ENCODE measurements at places on chromosomes 2 and 18.
A peak's percentile ranks its signal among the peaks of the same experiment; 100 is the strongest.

DNA sequence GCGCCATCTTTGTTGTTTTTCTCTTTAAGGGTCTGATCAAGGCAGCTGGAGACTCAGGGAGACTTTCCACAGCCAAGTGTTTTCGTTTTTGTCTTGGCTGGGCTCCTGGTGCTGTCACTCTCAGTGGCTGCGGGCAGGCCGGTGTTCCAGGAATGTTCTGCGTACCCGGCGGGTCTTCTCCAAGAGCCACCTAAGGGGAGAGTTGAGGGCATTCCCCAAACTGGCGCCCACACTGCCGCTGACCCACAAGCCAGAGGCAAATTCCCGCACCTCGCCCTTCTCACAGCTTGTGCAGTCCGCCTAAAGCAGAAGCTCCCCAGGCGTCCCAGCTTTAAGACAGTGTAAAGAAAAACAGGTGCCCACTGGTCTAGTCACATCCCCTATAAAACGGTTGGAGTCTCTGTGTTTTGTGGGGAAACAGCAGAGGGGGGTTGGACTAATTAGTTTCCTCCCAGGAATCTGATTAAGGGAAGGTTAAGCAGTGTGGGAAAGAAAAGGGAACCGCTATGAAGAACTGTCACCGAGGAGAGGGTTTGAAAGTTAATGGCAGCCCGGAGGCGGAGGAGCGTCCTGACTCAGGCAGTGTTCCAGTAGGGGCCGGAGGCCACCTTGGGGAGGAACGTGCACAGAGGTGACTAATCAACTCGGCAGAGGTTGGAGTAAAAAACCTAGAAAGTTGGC is 224.5 kb downstream of the SLC4A3 start:
- no peak for DNase-seq

DNA sequence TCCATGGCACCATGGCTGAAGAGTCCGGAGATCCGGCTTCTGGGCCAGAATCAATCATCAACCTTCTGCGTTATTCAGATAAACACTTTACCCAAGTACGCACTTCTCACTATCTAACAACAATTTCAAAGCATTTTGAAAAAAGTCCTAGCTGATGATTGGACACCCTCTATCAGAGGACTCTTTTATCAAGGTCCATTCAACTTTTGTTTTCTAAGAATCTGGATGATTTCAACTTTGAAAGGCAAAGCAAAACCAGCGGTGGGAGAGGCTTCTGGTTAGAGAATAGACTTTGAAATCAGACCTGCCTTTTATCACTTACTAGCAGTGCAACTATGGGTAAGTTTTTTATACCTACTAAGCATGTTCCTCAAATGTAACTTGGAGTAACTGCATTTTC is 293.6 kb upstream of the TNP1 start:
- no peak for DNase-seq

DNA sequence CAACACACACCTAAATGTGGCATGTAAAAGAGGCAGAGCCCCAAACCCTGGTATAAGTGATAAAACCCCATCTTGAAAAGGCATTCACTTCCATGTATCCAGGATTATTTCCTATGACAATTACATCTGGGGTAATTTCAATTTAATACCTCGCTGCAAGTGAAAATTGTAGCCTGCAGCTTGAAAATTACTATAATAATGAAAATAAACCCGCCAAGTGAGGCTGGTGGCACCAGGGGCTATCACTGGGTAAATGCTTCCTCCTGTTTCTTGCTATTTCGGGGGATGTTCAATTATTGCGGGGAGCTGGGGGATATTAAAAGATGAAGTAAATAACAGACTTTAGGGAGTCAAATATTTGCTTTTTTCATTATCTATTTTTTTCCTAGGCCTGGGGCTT is 159.5 kb upstream of the CAPN13 start:
- DNase-seq, result no peak

GRCh38 chr2:40877734-40878288 is 425.9 kb upstream of the SLC8A1 start:
- DNase-seq, result no peak

DNA sequence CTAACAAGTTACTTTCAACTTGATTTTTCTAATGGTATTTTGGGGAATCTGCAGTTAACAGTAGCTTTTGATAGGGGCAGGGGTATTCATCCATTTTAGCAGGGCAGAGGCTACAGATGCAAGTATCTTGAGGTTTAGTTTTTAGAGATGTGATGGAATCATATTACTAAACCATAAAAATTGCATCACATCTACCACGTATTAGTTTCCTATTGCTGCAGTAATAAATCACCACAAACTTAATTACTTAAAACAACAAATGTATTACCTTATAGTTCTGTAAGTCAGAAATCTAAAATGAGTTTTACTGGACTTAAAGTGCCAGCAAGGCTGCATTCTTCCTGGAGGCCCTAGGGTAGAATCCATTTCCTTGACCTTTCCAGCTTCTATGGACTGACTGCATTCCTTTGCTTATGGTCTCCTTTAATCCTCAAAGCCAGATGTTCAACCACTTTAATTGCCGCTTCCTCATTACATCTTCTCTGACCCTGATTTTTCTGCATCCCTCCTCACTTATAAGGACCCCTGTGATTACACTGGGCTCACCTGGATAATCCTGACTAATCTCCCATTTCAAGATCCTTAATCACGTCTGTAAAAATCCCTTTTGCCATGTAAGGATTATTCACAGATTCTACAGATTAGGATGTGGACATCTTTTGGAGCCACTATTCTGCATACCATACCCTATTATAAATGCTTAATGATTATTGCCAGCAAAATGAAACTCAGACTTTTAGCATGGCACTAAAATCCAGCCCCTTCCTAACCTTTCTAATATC is 21.9 kb upstream of the EXOC6B start:
- no peak for DNase-seq

- no peak for DNase-seq
Observed at GRCh38 chr2:9755638-9756037, 87.6 kb upstream of the TAF1B start.

DNA sequence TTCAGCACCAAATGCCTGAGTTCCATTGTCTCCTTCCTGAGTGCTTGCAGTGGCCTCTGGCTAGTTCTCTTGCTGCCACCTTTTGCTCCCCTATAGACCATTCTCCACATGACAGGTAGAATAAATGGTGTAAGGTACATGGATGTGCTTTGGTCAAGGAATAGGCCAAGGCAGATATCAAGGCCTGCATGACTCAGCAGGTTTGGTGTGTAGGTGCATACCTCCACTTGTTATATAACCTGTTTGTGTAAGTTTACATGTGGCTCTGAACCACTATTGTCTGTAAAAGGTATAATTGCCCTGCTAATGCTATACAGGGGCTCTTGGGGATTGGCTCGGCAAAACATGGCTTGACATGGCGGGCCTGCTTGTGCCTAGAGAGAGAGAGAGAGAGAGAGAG is 143.5 kb downstream of the KLHL14 start:
- no peak for DNase-seq

DNA sequence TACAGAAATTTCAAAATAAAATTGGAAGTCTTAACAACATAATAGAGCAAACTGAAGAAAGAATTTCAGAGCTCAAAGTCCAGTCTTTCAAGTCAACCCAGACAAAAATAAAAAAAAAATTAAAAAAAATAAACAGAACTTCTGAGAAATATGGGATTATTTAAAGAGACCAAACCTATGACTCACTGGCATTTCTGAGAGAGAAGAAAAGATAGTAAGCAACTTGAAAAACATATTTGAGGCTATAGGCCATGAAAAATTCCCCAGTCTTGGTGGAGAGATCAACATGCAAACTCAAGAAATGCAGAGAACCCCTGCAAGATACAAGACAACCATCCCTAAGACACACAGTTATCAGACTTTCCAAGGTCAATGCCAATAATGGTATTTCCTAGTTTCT is 167.4 kb downstream of the RNF144A start:
- no peak for DNase-seq

DNA sequence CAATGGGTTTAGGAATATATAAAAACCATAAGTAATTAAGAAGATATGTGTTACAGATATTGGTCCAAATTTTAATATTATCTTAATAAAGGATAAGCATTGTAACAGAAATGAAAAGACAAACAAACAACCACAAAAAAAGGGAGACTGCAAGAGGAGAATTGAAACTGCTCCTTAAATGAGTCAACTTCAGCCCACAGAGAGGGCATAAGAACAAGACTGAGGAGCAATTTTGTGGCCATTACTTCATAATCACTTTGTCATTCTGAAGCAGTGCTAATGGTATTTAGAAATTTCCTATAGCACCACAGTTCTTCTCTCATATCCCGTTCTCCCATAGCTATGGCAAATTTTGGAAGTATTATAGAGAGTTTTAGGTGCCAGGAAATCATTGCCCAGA is 193.2 kb upstream of the HNMT start:
- no peak for DNase-seq

GRCh38 chr2:174336501-174337336 is 2.0 kb downstream of the SP9 start:
- peak; percentile 75 for DNase-seq

DNA sequence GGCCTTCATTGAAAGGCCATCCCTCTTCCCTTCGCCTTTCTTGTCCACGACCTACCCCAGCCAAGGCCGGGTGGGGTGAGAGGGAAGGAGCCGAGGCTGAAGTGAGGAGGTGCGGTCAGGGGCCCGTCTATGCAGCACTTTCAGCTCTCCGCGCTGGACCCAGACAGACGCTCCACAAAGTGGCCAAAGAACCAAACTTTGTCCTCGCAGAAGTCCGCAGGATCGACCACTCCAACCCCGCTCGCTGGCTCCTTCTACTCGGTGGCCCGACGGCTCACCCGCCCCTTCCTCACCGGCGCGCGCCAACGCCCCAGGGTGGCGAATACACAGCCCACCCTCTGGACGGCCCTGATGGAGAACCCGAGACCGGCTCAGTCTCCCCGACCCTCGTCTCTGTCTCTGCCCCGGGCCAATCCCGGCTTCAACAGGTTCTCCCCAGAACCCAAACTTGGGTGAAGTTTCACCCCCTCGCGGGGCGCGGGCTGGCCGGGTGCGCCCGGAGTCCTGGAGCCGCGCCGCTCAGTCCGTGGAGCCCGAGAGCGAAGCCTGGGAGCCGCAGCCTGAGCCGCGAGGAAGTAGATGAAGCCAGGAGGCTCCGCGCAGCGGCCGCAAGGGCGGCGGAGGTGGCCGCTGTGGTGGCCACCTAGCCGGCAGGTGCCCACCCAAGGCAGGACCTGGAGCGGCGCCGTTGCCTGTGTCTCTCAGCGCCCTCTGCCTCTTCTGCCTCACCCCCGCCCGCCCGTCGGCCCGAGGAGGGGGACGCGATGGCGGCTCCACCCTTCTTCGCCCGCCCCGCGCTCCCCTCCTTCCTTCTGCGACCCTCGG is 26.7 kb upstream of the ALPP start:
- DNase-seq, result no peak

DNA sequence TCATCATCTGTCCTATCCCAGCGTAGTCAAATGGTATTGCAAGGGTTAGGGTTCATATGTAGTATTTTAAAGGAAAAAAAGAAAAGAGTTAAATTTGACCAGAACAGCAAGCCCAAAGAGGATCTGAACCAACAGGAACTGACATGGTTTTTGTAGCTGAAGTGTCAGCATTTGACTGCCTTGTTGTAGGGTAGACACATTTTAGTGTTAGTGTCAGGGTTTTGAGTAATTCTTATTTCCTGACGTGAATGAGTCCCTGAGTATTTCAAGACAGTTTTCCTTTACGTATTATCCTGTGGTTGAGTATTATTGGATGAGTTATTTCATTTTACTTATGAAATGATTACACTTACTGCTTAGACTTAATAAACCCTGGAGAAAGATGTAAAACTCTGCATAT is 173.3 kb upstream of the ZEB2 start:
- no peak for DNase-seq

GRCh38 chr18:54671291-54671881 is 80.3 kb downstream of the DYNAP start:
- DNase-seq, result no peak

DNA sequence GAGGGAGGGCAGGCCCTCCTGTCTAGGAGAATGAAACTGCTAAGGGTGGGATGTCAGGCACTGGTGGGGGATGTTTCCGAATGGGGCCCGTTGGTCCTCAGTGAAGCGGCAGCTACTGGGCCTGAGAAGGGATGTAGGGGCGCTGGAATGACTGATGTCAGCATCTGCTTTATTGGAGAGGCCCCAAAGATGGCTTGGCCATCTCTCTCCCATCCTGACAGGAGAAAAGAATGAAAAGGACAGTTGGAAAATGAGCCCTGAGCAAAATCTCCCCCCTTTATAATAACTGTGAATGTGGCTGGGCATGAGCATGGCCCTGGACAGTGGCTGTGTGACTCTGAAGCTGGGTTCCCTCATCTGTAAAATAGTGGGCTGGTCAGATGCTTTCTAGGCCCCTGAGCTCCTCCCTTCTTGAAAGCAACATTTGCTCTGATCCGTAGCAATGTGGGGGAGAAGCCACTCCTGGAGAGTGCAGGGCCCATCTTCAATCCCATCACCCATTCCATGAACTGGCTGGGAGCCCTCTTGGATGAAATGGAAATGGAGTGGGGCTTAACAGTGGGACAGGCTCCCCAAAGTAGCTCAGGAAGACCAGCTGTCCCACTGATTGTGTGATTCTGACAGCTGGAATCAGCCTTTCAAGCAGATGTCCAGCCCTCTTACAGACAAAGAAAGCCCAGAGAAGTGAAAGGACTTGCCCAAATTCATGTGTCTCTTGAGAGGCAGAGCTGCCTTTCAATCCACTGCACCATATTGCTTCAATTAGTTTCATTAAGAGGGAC is 232.7 kb upstream of the SMAD2 start:
- DNase-seq, result no peak

GRCh38 chr2:226969417-226970080 is 133.7 kb downstream of the RHBDD1 start:
- DNase-seq, result no peak

- no peak for DNase-seq
Observed at GRCh38 chr18:5370332-5370731, 74.8 kb upstream of the ZBTB14 start.

DNA sequence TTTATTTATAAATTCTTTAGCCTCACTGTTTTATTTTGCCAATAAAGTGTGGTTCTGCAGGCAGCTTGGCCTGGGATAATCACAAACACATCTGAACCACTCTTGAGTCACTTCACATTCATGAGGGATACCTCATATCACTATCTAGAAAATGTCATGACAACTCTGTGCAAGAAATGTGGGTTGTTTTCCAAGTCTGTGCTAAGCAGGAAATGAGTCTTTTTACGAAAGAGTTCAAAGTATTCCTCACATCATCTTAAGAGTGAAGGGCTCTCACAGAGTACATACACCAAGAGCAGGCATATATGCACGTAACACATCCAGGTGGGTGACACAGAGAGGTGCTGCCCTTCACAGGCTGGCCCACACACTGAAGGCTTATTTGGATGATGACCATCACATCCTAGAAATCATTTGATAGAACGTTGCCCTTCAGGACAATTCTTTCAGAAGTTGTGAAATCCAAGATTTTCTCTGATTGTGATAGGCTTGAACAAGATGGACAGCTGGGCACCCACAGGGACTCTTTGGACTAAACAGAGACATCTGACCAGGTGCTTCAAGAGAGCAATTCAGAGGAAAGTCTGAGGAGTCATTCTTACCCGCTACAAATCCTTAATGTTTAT is 811.1 kb upstream of the LRATD1 start:
- no peak for DNase-seq

- DNase-seq, result no peak
Observed at GRCh38 chr18:13103366-13103765, 112.2 kb downstream of the CEP192 start.

GRCh38 chr2:181944164-181944913 is 41.3 kb upstream of the PPP1R1C start:
- DNase-seq, result no peak

GRCh38 chr2:39778233-39778632 is 825 bp downstream of the THUMPD2 start:
- DNase-seq, result no peak

Measured in pancreas (tissue), 10 donors.